ENCODE measurements at places on chromosomes 11 and 22. TPM values are rescaled to one million over a fixed set of nuclear protein-coding genes. Genes with fewer than 3 reads are reported as not detected.

DUSP8 gene
- 35.6 TPM for total RNA-seq

SLC37A2 gene
- 7.8 TPM for total RNA-seq

OR8K3 gene
- not detected for total RNA-seq

JHY gene
- 2.4 TPM for total RNA-seq

APOL4 gene
- total RNA-seq = 3.4 TPM

GGTLC3 gene
- total RNA-seq = not detected

SYT12 gene
- 0.58 TPM for total RNA-seq

UPK2 gene
- total RNA-seq = not detected

FGF19 gene
- 362 TPM for total RNA-seq

PRG2 gene
- total RNA-seq = 0.26 TPM

CCDC88B gene
- total RNA-seq = 25.8 TPM

OR8G1 gene
- total RNA-seq = not detected

KDM4D gene
- total RNA-seq = 0.66 TPM

VSIG2 gene
- 24.3 TPM for total RNA-seq

HIRA gene
- total RNA-seq = 25.2 TPM

Measured in mucosa of gallbladder (tissue), 1 donor.